Neural progenitor cell (in vitro differentiated cells): ENCODE measurements at places on chromosomes 4 and X. TPM values are rescaled to one million over a fixed set of nuclear protein-coding genes. Genes with fewer than 3 reads are reported as not detected.

The NAT8L gene
- total RNA-seq: 0.62 and 3.4 TPM in 2 replicates

The MECP2 gene
- 26.7 and 32.4 TPM in 2 replicates for total RNA-seq

The POU3F4 gene
- total RNA-seq: not detected in 2 replicates

The HMX1 gene
- 0.19 TPM in 1 of 2 replicates, not detected in the other for total RNA-seq

The SERTM2 gene
- total RNA-seq: 0.50 and 0.51 TPM in 2 replicates

The MAGEA12 gene
- total RNA-seq: not detected in 2 replicates

The PACRGL gene
- 23.3 and 27.0 TPM in 2 replicates for total RNA-seq

The OTUD6A gene
- total RNA-seq: not detected in 2 replicates

The CXCR3 gene
- total RNA-seq: not detected in 2 replicates

GRCh38 chrX:20263474-20263873 lies 3.2 kb downstream of the RPS6KA3 start:
- no peak for DNase-seq

DNA sequence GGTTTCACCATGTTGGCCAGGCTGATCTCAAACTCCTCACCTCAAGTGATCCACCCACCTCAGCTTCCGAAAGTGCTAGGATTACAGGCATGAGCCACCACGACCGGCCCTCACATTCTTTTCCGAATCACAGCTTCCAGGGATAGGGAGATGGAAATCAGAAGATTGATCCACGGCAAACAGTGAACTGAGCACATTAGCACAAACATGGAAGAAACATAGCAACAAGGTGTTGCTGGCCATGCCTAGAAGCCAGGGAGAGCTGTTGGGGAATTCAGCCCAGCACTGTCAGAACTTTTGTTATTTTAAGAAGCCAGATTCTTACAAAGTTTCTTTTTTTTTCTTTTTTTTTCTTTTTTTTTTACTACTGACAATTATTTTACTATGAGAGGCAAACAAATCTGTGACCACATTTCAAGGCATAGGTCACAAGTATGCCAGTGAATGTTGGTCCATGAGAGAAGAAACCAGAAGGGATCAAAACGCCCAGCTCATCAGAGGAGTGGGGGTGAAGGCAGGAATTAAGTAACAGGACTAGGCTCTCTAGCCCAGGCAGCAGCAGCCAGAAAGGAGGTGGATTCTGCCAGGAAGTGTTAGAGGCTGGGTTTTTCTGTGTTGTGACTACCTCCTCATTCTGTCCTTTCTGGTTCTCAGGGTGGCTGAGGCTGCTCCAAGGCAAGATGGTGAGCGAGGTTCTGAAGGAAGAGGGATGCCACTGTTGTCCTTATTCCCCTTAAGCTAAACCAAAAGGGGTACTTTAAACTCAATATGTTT lies 44.1 kb downstream of the TEC start:
- DNase-seq: no peak

- DNase-seq: no peak
Observed at GRCh38 chr4:86033171-86033570, 326.7 kb downstream of the MAPK10 start.

DNA sequence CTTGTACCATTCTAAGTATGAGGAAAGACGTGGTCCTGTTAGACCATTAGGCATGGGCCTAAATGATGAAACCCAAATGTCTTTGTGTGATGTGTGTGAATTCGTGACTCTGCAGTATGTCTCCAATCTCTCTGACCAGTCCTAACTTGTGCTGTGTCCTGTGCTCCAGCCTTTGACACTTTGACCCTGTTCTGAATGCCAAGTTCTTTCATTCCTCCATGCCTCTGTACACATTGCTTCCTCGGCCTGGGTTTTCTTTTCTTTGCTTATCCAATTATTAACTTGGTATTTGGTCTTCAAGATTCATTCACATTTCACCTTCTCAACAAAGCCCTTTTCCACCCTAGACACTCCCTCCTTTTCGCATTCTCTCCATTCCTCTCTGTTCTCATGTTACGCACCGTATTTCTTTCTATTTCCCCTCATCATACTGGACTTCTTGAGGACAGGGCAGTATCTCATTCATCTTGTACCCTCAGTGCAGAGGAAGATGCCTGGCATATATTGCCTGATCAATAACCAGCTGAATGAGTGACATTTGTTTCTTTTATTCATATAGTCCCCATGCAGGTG lies 138.7 kb downstream of the F11 start:
- DNase-seq: no peak

GRCh38 chr4:71293705-71294104 lies 45.1 kb upstream of the SLC4A4 start:
- no peak for DNase-seq

GRCh38 chr4:11616856-11617255 lies 188.2 kb upstream of the HS3ST1 start:
- no peak for DNase-seq

- no peak for DNase-seq
Observed at GRCh38 chr4:168868044-168868781, 141.8 kb downstream of the CBR4 start.

DNA sequence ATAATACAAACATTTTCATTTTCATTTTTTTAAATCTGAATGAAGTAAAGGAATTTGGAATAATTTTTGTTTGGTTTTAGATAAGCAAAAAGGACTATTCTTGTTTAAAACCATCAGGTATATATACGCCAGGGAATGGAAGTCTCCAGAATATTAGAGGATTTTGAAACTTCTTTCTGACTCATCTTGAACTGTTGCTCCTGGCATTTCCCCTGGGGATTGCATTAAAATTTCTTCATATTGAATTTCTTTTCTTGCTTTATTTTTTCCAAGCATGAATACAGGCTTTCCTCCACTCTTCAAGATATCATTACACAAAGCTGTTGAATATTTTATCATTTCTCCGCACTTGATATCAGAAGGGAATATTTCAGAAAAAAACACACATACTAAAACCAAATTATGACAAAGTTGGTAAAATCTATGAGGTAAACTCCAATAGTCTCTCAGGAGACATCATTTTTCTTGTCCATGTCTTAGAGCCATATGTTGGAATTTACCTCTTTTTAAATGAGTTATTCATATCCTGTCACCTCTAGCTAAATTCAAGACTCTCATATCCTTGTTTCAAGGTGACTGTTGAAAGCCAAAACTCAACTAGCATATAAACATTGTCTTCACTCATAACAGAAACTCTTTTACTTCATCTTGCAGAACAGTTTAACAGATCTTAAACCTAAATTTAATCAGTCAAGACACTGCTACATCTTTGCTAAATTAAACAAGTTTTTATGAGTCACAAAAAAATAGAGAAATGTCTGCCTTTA lies 20.7 kb upstream of the CSN1S1 start:
- DNase-seq: no peak

GRCh38 chr4:95232358-95233156 lies 316.2 kb downstream of the UNC5C start:
- DNase-seq: no peak

DNA sequence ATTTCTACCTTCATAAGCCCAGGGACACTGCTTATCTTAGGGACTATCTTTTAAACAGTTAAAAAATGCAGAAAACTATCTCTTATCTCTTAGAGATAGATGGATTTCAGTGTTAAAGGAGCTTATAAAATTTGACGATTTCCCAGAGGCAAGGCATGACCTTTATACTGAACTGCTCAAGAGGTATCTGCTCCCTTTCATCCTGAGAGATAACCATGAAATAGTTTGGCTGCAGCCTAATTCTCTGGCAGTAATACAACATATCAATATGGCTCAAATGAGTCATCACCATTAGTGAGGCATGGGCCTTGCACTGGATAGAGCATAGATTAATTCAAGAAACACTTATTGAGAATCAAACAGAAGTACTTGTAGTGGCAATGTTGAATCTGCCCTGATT lies 348.2 kb upstream of the GRIA3 start:
- DNase-seq: no peak

- DNase-seq: no peak
Observed at GRCh38 chr4:183610033-183610432, 49.0 kb downstream of the RWDD4 start.

DNA sequence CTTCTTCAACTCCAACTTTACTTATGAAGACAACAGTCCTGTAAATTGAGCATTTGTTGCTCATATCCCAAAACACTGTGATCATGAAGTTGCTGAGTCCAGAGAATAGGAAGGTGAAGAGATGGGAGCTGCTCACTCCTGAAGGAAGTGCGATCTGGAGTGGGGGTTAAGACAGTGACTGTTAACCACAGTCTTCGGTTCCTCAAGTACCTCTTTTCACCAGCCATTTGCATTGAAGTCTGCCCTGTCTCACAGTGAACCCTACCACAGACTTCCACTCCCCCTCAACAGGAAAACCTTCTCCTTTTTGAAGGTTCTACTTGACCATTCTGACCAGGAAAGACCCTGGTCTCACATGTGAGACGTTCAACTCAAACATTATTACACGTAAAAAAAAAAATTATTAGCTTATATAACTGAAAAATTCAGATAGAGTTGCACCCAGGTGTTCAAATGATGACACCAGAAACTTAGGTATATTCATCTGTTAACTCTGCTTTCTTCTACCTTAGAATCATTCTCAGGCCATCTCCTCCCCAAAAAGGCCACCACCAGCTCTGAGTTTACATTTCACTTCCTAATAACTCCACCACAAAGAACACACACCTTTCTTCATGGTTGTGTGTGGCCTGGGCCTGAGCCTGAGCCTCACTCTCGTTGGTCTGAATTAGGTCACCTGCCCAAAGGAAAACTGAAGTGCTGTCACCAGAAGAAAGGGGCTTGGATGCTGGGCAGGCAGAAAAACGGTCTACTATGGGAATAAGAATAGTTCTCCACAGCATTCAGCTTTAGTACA lies 199.2 kb downstream of the DCTD start:
- DNase-seq: no peak

DNA sequence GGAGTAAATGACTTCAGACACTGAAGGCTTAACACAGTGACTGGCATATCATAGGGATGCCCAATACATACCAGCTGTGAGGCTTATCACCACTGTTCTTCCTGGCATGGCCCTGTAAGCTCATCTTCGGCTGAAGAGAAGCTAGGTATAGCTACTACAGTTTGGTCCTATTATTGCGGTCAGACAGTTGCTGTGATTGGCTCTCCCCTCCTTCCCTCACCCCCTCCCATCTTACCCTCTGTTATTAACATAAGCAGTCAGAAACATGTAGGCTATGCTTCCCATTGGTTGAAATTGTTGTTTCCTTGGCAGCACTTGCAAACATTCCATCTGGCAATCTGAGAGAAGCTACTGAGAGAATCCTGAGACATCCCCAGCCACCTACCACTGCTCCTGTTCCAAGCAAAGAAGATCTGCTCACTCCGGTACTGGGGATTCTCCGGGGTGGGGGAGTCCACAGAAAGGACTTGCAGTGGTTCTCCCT lies at the start of gene AKAP14:
Gene AKAP14, plus strand, starts transcription at position 51 of the 484 bp plus-strand sequence. CDS start 7,331 bp downstream, outside the sequence.
- DNase-seq: no peak

GRCh38 chr4:110586131-110586850 lies 36.6 kb downstream of the PITX2 start:
- DNase-seq: peak; percentile 42
